PC-3 (cell line): ENCODE measurements at places on chromosomes 12 and 14. TPM values are rescaled to one million over a fixed set of nuclear protein-coding genes. Genes with fewer than 3 reads are reported as not detected.

DNA sequence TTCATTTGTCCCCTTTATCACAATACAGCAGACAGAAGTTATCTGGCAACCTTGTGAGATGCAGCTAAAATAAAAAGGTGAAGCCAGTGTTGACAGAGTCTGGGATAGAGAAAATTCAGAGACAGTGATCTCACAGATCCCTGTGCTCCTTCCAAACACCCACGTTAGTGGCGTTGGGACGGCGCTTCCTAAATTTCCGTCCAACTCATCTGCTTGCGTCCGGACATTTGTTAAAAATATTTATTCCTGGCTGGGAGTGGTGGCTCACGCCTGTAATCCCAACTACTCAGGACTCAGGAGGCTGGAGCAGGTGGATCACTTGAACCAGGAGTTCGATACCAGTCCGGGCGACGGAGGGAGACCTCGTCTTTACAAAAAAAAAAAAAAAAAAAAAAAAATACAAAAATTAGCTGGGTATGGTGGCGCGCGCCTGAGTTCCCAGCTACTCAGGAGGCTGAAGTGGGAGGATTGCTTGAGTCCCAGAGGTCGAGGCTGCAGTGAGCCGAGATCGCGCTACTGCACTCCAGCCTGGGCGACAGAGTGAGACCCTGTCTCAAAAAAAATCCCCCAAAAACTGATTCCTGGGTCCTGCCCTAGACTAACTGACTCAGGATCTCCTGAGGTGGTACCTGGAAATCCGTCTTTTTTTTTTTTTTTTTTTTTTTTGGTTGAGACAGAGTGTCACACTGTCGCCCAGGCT is 708 bp upstream of the TCTN1 start:
- H3K4me3 ChIP-seq: peak overlapping the region; percentile 75
- H3K27me3 ChIP-seq: no peaks in the 10 kb centered on the region
- H3K27ac ChIP-seq: no peak overlapping the region
- no peaks in the 10 kb centered on the region for H3K36me3 ChIP-seq
- H3K4me1 ChIP-seq: peaks cover 9% of the 10 kb centered on the region

- DNase-seq: no peak
- no peak overlapping the region for H3K27ac ChIP-seq
- peaks cover 84% of the 10 kb centered on the region for H3K27me3 ChIP-seq
Observed at GRCh38 chr12:124286414-124286813, 8.5 kb upstream of the RFLNA start.

DNA sequence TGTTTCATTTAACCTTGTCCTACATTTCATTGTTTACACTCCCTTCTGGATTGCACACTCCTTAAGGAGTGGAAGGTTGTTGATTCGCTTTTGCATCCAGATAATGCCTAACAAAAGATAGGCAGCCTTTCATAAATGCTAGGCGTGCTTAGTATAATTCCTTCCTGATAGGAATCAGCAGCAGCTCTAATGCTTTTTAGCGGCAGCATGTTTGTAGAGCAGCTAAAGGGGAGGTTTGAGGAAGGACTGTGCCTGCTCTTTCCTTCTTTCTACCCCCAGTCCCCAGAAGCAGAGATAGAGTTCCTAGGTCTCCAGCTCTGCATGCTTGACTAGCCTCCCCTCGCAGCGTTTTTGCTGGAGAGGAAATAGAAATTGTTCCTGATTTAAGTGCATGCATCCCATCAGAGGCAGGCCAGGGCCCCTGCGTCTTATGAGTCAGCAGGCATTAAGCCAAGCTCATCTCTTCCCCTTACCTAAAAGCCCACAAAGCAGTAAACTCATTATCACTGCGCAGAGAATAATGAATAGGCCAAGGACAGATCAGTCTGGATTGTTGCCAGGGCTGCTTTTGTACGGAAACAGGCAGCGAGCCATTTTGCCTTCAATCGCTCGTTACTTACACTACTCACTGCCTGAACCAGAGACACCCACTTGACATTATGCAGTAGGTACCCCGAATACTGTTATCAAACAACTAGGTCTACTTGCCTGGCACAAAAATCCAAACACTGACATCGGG is 14.0 kb upstream of the TBPL2 start:
- no peaks in the 10 kb centered on the region for H3K27me3 ChIP-seq
- peak overlapping the region; percentile 42; the same call in 1 of the 2 replicates for H3K4me3 ChIP-seq
- peaks cover 67% of the 10 kb centered on the region for H3K4me1 ChIP-seq
- peak overlapping the region; percentile 84 for H3K27ac ChIP-seq

- no peak overlapping the region for H3K27ac ChIP-seq
- no peaks in the 10 kb centered on the region for H3K36me3 ChIP-seq
- peaks cover 20% of the 10 kb centered on the region; the same call in 1 of the 2 replicates for H3K27me3 ChIP-seq
- peak; percentile 30 for DNase-seq
- H3K4me3 ChIP-seq: no peak overlapping the region
Observed at GRCh38 chr14:70448633-70449340, 3.2 kb upstream of the ADAM21 start.

- peaks cover 8% of the 10 kb centered on the region for H3K27me3 ChIP-seq
- H3K4me1 ChIP-seq: no peaks in the 10 kb centered on the region
- no peaks in the 10 kb centered on the region for H3K36me3 ChIP-seq
- H3K4me3 ChIP-seq: no peak overlapping the region
Observed at GRCh38 chr14:55239320-55239719, 31.9 kb upstream of the FBXO34 start.

- peaks cover 37% of the 10 kb centered on the region for H3K27me3 ChIP-seq
- H3K4me1 ChIP-seq: 0 out of 2 replicates have a peak, but pooled peaks cover 4% of the 10 kb centered on the region
- H3K27ac ChIP-seq: no peak overlapping the region
- no peak overlapping the region for H3K4me3 ChIP-seq
Observed at GRCh38 chr14:21123429-21123828, 22.6 kb downstream of the TMEM253 start.

The CIDEB gene
- total RNA-seq: not detected in 2 replicates

The TCL1B gene
- not detected in 2 replicates for total RNA-seq

The MGP gene
- 0.22 and 2.1 TPM in 2 replicates for total RNA-seq

The SLC17A8 gene
- not detected in 2 replicates for total RNA-seq

The TAS2R8 gene
- total RNA-seq: not detected in 2 replicates

The GPR135 gene
- 6.7 and 10.3 TPM in 2 replicates for total RNA-seq

The MEG3 gene
- total RNA-seq: not detected in 2 replicates
